ENCODE measurements at places on chromosomes 16 and 17. TPM values are rescaled to one million over a fixed set of nuclear protein-coding genes. Genes with fewer than 3 reads are reported as not detected.

GRCh38 chr17:67891481-67892119 is 66.3 kb downstream of the BPTF start:
- no peak overlapping the region for H3K4me3 ChIP-seq
- H3K27ac ChIP-seq = no peak overlapping the region
- DNase-seq = peak; percentile 71

DNA sequence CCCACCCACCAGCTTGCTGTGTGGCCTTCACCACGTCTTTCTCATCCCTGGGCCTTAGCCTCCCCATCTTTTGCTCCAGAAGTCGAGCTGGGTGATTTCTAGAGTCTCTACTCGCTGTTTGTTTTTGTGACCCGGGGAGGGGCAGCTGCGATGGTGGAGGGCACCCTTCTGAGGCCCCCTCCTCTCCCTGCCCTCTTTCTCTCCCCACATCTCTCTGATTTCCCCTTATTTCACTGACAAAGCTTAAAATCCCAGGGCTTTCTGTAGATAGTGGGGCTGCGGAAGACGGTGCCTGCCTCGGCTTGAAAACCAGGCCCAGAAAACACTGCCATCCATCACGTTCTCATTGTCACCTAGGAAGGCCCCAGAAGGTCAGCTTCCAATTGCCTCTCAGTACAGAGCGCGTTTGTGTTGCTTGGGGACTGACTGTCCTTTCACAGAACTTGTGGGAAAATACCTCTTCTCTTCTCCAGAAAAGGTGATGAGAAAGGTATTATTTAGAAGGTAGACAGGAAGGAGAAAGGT is 95.1 kb downstream of the NTN1 start:
- DNase-seq = no peak
- H3K27ac ChIP-seq = no peak overlapping the region
- peaks cover 4% of the 10 kb centered on the region for H3K4me1 ChIP-seq
- H3K4me3 ChIP-seq = no peak overlapping the region

DNA sequence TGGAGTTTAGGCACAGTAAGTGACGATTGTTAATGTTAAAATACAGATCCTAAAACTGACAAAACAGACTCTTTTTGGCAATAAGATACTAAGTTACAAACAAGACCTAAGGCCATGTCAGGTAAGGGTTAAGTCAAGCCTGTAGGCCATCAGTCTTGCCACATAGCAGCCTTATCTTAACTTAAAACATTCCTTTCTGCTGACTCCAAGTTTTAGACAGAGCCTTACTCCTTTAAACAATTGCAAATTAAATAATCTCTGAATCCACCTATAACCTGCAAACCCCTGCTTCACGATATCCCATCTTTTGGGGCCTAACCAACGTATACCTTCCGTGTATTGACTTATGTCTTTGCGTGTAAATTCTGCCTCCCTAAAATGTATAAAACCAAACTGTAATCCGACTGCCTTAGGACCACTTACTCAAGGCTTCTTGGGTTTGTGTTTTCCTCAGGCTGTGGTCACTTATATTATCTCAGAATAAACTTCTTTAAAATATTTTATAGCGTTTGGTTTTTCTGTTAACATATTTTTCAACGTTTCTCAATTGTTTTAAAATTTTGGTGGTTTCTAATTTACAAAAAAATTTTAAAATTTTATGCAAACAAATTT is 64.4 kb downstream of the EFCAB5 start:
- H3K27me3 ChIP-seq = no peaks in the 10 kb centered on the region
- H3K4me1 ChIP-seq = peaks cover 9% of the 10 kb centered on the region
- no peaks in the 10 kb centered on the region for H3K36me3 ChIP-seq

- no peaks in the 10 kb centered on the region for H3K4me1 ChIP-seq
- no peaks in the 10 kb centered on the region for H3K36me3 ChIP-seq
- no peak overlapping the region for H3K4me3 ChIP-seq
- no peak overlapping the region for H3K27ac ChIP-seq
- DNase-seq = no peak
Measured at GRCh38 chr16:66668777-66669444, 27.6 kb downstream of the CMTM4 start.

COG1 gene
- total RNA-seq = 37.0 TPM

PRM3 gene
- not detected for total RNA-seq
